ENCODE measurements at places on chromosomes 2 and 18.

DNA sequence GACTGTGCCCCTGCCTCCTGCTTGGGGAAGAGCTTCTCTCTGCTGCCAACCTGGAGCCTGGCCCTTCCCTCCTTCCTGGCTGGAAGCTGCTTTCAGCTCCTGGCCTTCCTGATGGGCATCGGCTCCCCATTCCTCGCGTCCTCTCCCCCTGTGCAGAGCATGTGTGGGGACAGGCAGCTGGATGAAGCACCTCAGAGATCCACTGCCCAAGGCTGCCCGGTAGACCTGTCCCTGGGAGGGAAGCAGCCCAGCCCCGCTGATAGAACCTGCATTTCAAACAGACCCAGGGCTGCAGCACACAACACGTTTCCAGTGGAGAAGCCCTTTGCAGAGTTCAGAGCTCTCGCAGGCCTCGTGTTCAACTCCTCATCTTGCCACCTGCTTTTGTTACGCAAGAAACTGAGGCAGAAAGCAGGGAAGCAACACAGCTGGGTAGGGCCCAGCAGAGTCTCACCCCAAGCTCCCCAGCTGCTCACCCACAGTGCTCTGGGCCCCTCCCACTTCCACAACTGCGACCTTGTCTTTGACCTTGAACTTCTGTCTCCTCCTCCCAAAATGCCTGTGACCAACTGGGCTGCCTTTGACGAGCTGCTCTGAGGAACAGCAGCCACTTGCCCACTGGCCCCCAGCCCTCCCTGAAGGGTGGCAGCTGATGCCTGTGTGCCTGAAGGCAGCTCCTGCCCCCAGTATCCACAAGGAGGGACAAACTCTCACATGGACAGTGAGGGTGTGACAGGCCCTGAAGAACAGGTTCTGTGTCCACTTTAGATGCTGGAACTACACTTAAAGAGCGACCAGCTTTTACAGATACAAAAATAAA is 65.5 kb downstream of the PARD6G start:
- DNase-seq: no peak

DNA sequence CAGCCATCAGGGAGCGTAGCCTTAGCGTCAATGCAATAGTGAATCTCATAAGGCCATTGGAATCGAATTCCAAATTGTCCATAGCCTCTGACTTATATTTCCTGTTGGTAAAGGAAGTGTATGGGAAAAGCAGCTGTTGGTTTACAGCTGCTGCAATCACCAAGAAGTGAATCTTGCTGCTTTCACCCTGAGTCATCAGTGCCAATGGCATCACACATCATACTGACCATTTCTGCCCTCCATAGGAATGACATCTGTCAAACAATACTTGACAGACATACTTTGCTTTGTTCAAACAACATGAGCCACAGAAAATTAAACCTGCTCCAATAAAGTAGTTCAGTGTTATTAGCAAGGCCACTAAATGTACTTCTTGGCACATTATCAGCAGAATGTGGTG is 111.2 kb upstream of the KLHL29 start:
- no peak for DNase-seq

DNA sequence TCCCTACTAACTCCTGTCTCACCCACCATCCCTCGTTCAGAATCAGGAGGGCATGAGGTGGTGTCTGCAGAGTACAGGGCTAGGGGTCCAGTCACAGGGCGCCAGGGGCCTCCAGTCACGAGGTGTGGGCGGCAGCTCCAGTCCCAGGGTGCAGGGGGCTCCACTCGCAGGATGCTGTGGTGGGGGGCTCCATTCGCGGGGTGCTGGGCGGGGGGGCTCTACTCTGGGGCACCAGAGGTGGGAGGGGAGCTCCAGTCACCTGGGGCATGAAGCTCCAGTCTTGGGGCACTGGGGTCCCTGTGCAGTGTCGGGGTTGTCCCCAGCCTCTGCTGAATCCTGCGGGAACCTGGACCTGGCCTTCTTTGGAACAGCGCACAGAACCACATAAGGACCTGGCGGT is 66.0 kb downstream of the EIPR1 start:
- no peak for DNase-seq

DNA sequence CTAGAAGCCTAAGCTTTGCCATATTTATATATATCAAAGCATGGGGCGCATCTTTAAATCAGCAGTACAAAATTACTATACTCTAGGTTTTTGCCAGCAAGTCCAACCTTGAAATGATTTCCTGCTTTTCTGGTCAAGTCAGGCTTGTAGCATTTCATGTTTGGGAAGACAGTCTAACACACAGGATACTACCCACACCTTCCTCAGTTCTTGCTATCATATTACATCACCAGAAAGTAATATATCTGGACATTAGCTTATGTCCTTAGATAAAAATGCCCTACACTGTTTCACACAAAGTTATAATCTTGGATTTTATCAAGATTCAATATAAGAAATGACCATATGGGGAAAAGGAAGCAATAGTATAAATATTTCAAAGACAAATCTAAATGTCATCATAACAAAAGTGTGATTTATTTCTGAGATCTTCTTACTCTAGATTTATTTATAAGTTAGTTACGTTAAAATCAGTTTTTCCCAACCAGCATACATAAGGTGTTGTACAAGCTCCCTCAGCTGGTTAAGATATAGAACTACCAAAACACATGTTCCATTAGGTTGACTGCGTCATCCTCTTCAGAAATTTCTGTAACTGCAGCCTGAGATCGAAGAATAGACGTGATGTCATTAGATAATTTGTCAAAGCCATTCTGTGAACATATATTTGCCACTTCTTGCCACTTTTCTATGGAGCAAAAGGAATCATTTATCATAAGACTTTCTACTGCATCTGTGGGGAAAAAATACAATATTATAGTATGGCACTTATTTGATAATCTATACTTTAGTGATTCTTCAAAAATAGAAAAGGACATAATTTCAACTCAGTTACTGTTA is 56.6 kb downstream of the CLHC1 start:
- peak; percentile 14 for DNase-seq

DNA sequence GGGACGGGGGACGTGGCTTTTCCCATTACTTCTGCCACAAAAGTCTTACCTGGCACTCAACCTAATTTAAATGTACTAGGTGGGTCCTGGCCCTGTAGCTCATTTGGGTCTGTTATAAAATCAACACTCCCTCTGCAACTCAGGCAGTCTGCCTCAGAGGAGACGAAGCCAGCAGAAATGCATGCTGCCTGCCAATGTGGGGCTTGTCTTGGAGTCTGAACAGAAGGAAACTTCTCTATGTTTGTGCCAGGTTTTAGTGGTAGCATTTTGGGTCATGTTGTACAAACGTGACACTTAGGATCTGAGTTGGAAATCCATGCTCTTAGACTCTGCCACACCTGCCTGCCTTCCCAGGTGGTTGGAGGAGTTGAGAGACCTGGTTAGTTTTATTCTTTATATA is 292.5 kb upstream of the FAM98A start:
- DNase-seq: no peak

All from activated CD4-positive, alpha-beta T cell treated with anti-CD3 and anti-CD28 coated beads for 4 hours (primary cell).